ENCODE measurements at places on chromosomes 1 and 21. TPM values are rescaled to one million over a fixed set of nuclear protein-coding genes. Genes with fewer than 3 reads are reported as not detected.

CPLANE2 gene
- 2.5 TPM for total RNA-seq

CCDC30 gene
- 1.0 TPM for total RNA-seq

LRRIQ3 gene
- total RNA-seq, result 1.7 TPM

NCDN gene
- 31.3 TPM for total RNA-seq

TMEM61 gene
- not detected for total RNA-seq

KCNK2 gene
- total RNA-seq, result not detected

BSND gene
- total RNA-seq, result not detected

ERO1B gene
- 3.7 TPM for total RNA-seq

LHX8 gene
- not detected for total RNA-seq

FAM3B gene
- not detected for total RNA-seq

RIIAD1 gene
- not detected for total RNA-seq

HTR6 gene
- not detected for total RNA-seq

S100A7 gene
- not detected for total RNA-seq

TSPAN1 gene
- total RNA-seq, result not detected

SLC2A5 gene
- 0.08 TPM for total RNA-seq

GNB1 gene
- total RNA-seq, result 360 TPM

ZNF648 gene
- total RNA-seq, result not detected

TRIM67 gene
- not detected for total RNA-seq

TMEM54 gene
- 1.4 TPM for total RNA-seq

SPRR1B gene
- total RNA-seq, result not detected

C4BPA gene
- total RNA-seq, result not detected

PTGS2 gene
- total RNA-seq, result 0.21 TPM

FAM78B gene
- total RNA-seq, result 0.74 TPM

ZNF593OS gene
- not detected for total RNA-seq

GPBP1L1 gene
- total RNA-seq, result 82.4 TPM

STUM gene
- total RNA-seq, result not detected

DAP3 gene
- total RNA-seq, result 151 TPM

NME7 gene
- 22.4 TPM for total RNA-seq

IVL gene
- total RNA-seq, result not detected

TINAGL1 gene
- not detected for total RNA-seq

GJC2 gene
- 1.1 TPM for total RNA-seq

GSTM5 gene
- total RNA-seq, result 0.06 TPM

UBASH3A gene
- total RNA-seq, result 41.1 TPM

TMPRSS15 gene
- not detected for total RNA-seq

GPR37L1 gene
- total RNA-seq, result not detected

SLC16A1 gene
- 101 TPM for total RNA-seq

KRTAP19-1 gene
- not detected for total RNA-seq

PRR9 gene
- total RNA-seq, result not detected

NCF2 gene
- 5.4 TPM for total RNA-seq

CD1C gene
- total RNA-seq, result 0.24 TPM

KDM1A gene
- 79.1 TPM for total RNA-seq

MYOG gene
- total RNA-seq, result not detected

SPATA17 gene
- total RNA-seq, result not detected

MARK1 gene
- not detected for total RNA-seq

CLCA2 gene
- not detected for total RNA-seq

BNIPL gene
- 0.52 TPM for total RNA-seq

ENTREP3 gene
- 49.7 TPM for total RNA-seq

SMCP gene
- not detected for total RNA-seq

CFAP74 gene
- total RNA-seq, result 0.31 TPM

CD1B gene
- not detected for total RNA-seq

OVAAL gene
- total RNA-seq, result not detected

CD53 gene
- total RNA-seq, result 193 TPM

LAX1 gene
- 30.1 TPM for total RNA-seq

POU2F1 gene
- total RNA-seq, result 13.5 TPM

TGFB2 gene
- not detected for total RNA-seq

SLC30A10 gene
- not detected for total RNA-seq

PIGV gene
- 20.8 TPM for total RNA-seq

BARHL2 gene
- total RNA-seq, result not detected

JAM2 gene
- total RNA-seq, result 3.4 TPM

DMBX1 gene
- total RNA-seq, result not detected

Data from activated naive CD8-positive, alpha-beta T cell treated with anti-CD3 and anti-CD28 coated beads for 36 hours (primary cell).